ENCODE measurements at places on chromosomes 3 and 15.

- DNase-seq = no peak
Measured at GRCh38 chr3:135706758-135707375, 258.7 kb upstream of the PPP2R3A start.

DNA sequence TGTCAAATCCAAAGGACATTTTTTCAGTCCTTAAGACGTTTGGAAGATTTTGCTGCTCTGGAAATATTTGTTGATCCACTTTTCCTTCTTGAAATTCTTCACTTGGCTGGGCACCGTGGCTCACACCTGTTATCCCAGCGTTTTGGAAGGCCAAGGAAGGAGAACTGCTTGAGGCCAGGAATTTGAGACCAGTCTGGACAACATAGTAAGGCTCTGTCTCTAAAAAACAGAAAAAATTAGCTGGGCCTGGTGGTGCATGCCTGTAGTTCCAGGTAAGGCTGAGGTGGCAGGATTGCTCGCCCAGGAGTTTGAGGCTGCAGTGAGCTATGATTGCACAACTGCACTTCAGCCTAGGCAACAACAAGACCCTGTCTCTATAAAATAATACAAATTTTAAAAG, 173.9 kb upstream of the MITF start:
- no peak for DNase-seq

DNA sequence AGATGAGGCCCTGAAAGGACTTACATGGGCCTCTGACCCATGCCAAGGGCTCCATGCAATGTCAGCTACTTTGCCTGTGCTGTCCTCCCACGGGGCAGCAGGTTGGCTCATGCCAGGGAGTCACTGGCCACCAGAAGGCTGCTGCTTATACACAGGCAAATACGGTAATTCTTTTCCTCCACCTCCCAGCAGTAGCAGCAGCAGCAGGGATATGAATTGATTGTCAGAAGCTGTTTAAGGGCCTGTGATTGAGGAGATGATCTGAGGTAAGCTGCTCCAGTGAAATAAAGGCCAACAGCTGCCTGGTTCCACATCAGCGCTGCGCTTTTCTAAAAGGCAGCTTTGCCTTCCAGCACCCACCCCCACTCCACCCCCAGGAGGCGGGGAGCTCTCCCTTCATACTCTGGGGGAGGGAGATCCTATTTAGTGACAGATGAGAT, 250.5 kb downstream of the SHQ1 start:
- DNase-seq = peak; percentile 27

DNA sequence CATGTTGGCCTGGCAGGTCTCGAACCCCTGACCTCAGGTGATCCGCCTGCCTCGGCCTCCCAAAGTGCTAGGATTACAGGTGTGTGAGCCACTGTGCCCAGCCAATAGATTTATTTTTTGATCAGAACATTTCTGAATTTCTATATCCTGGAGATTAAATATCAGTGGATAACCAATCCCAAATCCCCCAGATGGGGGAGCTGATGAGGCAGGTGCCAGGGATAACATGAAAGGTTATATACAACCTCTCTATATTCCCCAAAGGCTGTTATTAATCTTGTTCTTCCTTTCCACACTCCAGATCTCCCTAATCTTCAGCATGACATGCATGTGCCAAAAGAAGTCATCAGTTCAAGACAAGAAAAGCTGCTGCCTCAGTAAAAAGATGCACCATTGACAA, 112.3 kb downstream of the WDR76 start:
- no peak for DNase-seq

GRCh38 chr3:40680685-40681657, 156.2 kb downstream of the ZNF621 start:
- DNase-seq = no peak

GRCh38 chr15:55250941-55251340, 38.7 kb downstream of the RAB27A start:
- DNase-seq = no peak

DNA sequence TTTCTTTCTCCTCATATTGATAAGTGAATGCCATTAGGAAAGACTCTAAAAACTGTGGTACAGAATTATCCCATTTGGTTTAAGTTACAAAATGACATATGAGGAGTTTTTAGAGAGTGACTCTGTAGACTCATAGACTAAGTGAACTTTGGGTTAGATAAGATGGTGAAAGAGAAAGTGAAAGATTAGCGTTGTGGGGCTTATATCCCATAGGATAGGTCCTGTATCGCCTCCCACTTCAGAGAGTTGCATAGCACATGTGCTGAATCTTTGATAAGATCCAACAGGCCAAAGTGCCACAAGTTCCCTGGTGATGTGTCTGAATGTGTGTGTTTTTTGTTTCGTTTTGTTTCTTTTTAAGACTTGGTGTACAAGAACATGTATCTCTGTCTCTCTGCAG, 666.9 kb downstream of the MECOM start:
- DNase-seq = no peak

GRCh38 chr3:130969621-130970020, 57.0 kb downstream of the ASTE1 start:
- DNase-seq = no peak

DNA sequence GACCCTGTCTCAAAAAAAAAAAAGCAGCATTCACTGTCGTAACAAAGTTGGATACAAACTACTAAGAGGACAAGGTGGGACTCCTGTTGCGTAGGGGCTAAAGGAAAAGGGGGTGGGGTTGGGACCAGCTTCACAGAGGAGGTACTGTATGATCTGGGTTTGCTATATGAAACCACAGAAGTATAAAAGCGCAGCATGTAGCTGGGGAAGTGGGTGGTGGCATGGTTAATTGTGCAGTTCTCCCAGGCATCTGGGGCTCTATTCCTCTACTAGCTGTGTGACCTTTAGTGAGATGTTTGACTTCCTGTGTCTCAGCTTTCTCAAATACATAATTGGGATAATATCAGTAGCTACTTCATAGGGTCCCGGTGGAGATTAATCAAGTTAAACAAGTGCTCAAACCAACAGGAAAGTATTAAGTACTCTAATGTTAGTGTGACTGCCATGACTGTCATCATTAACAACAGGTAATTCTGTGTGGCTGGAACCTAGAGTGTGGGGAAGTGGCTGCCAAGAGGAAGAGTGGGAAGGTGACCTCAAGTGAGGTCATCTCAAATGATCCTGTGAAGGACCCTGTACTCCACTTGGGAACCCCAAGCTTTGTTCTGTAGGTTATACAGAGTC, 11.5 kb downstream of the PARP16 start:
- DNase-seq = no peak

- DNase-seq = no peak
Measured at GRCh38 chr3:18363338-18363737, 61.8 kb downstream of the SATB1 start.

- DNase-seq = no peak
Measured at GRCh38 chr3:63240381-63240902, 37.7 kb upstream of the SYNPR start.

GRCh38 chr3:94429517-94429916, 366.7 kb downstream of the NSUN3 start:
- DNase-seq = no peak

GRCh38 chr3:187196573-187197334, 532 bp upstream of the RTP1 start:
- DNase-seq = no peak

DNA sequence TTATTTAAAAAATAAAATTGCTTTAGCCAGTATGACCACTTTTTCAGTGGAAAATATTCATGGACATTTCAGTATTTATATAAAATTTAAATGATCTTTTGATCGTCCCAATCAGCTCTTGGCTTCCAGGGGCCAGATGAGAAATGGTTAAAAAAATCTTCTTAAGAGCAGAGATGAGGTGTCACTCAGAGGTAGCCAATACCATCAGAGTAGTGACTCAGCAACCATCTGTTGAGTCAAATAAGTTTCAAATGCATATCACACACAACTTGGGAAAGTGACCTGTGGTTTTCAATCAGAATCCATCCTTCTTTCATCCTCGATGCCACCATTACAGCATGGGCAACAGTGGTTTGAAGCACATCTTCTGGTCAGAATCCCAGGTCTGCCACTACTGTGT, 958.8 kb upstream of the NR2F2 start:
- no peak for DNase-seq

DNA sequence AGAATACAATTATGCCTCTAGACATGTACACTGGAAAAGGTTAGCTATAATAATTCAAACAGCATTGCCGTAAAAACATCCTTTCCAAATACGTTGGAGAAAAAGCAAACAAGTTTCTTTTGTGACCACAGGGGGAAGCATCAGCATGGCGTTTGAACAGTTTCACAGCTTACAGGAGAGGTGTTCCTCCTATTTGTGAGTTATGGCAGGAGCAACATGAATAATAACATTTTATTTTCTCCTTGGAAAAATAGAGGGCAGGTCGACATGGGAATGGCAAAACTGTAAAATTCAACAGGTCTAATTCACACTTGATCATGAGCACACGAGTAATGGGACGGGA, 39.7 kb upstream of the GADL1 start:
- DNase-seq = peak; percentile 25

- no peak for DNase-seq
Measured at GRCh38 chr15:48925714-48926223, 38.0 kb downstream of the SHC4 start.

- no peak for DNase-seq
Measured at GRCh38 chr3:132530624-132531023, 66.4 kb upstream of the ACKR4 start.

- DNase-seq = no peak
Measured at GRCh38 chr3:126537730-126538281, 13.9 kb downstream of the CHST13 start.

DNA sequence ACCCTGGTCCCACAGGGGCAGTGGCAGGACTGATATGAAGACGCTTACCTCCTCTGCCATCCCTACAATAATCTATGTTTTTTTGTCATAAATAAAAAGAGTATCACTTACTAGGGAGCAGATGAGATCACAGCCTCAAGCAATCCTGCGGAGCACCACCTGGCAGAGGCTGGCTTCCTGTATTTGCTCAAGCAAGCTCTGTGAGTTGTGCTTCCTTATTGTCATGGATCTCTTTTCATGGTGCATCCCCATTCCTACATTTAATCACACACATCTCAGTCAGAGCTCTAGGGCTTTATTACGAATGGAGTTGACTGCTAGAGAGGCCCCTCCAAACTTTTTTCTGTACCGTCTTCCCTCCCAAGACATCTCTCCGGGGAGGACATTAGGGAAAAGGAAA, 186.0 kb downstream of the UBE2E2 start:
- no peak for DNase-seq
